ENCODE measurements at places on chromosomes 2 and 18.

GRCh38 chr2:64015391-64015790 is 3.8 kb downstream of the VPS54 start:
- no peak for DNase-seq

GRCh38 chr2:60366135-60366712 is 187.2 kb downstream of the BCL11A start:
- DNase-seq: no peak

GRCh38 chr2:223044092-223044836 is 7.7 kb upstream of the KCNE4 start:
- no peak for DNase-seq

DNA sequence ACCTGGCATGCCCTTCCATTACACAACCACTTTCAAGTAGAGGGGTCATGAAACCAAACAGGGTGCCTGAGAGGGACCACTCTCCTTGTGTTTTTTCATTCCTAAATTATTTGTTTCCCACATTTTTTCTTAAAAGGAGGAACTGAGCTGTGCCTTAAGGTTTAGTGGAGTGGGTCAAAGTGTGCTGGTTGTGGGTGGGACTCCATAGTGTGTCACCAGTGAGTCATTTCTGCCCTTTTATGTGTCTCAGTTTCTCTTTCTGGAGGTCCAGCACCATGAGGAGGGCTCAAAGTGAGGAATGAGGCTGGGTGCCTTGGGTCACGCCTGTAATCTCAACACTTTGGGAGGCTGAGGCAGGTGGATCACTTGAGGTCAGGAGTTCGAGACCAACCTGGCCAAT is 37.8 kb downstream of the COMMD1 start:
- DNase-seq: no peak

- no peak for DNase-seq
Measured at GRCh38 chr2:113164930-113165585, 8.7 kb upstream of the PSD4 start.

DNA sequence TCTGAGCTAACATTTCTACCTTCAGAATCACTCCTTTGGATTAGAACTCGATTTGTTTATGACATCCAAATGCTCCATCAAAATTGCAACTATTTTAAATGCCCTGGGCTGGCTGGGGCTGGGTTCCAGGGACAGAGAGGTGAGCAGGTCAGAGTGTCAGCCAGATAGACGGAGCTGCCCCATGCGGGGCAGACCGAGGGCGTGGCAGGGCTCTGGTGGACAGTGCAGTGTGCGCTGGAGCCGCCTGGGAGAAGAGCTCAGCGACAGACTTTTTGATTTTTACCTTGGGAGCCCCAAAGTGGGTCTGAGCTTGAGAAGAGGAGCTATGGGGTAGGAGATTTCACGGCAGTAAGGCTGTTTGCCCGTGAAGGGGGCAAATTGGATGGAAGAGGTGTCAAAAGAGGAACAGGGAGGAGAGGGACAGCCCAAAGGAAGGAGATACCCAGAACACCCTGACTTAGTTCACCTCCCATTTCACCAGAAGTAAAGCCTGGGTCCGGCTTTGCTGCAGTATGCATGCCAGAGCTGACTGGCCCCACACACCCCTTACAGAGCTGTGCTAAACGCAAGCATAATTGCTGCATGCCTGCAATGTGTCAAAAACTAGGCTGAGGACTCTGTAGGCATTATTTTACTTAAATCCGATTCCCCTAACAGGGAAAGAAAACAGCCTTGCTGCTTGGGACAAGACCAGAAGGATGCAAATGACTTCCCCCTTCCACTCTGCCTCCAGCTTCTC is 33.7 kb downstream of the EN1 start:
- no peak for DNase-seq

DNA sequence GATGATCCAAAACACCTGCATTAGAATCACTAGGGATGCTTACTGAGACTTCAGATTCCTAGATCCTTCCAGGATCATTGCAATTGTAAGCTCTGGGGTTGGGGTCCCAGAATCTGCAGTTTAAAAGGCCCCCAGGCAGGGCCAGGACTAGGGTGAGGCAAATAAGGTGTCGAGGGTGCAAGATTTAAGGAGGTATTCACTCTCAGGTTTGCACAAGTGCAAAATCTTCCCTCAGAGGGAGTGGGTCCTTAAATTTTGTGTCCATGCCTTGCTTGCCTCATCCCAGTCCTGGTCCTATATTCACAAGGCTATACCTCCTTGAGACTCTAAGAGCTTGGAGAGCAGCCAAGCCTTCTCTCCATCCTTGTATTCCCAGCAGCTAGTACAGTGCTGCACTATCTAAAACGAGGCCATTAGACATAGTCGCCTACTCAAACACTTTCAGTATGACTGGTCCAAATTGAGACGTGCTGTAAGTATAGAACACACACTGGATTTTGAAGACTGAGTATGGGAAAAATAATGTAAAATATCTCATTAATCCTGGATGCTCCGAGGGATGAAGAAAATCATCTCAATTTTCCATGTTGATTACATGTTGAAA is 31.6 kb upstream of the MREG start:
- DNase-seq: no peak

GRCh38 chr2:15941481-15941850 is 1.1 kb downstream of the MYCN start:
- DNase-seq: no peak

DNA sequence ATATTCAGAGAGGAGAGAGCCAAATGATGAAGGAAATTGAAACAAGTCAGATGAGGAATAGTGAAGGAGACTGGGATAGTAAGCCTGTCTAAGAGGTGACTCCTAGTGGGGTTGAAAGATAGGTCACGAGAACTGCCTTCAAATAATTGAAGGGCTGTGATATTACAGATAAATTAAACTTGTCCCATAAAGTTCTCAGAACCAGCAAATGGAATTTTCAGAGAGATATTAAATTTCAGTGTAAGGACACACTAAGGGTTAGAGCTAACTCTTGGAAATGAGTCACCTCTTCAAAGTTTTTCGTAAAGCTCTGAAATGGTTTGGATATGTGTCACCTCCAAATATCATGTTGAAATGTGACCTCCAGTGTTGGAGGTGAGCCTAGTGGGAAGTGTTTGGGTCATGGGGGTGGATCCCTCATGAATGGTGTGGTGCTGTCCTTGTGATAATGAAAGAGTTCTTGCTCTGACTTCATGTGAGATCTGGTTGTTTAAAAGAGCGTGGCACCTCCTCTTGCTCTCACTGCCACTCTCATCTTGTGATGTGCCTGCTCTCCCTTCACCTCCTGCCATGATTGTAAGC is 87.3 kb downstream of the BABAM2 start:
- DNase-seq: no peak

DNA sequence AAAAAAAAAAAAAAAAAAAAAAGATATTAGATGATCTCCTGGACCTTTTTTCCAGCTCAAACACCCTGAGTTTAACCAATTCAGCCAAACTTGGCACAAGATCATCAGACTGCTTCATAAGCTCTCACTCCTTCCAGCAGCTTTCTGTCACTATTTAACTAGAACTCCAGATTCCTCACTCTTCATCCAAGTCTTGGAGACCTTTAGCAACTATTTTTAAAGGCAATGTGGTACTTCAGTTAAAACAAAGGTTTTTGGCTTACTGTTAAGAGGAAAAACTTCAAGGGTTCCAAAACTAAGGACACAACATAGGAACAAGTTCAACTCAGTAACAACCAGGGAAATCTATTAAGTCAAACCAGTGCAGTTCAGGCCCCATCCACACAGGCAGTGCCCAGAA is 23.2 kb downstream of the LAMA1 start:
- no peak for DNase-seq

DNA sequence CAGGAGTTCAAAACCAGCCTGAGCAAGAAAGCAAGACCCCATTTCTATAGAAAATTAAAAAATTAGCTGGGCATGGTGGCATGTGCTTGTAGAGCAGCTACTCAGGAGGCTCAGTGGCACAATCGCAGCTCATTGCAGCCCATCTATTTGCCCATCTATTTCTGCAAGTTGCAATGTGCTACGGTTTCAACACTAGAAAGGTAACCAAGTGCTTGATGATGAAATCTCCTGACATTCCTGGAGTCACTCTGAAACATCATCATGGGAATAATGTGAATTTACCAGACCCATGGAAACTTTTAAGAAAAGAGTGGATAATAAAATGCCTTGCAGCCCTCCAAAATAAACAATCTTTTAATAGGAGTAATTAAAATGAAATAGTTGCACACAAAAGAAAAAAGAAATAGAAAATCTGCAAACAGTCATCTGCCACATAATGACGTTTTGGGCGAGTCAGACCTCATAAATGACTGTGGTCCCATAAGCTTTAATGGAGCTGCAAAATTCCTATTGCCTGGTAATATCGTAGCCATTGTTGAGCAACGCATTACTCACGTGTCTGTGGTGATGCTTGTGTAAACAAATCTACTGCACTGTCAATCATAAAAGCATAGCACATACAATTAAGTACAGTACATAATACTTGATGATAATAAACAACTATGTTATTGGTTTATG is 46.6 kb upstream of the AMMECR1L start:
- no peak for DNase-seq

DNA sequence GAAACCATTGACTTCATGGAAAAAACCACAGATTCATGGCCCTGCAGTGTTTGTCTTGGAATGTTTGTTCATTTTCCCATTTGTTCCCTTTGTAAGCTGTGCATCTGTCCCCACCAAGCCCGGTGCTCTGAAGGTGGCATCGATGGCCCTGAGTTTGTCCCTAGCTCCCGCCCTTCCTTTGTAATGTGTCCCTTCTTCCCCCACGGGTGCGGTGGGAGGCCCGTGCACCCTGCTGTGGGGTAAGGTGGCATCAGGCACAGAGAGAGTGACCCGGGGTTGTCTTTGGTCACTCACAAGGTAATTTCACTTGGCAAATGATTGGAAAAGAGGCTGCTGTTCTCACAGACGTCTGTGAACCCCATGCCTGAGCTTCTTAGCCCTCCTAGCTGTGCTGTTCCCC is 28.7 kb downstream of the KLHL29 start:
- DNase-seq: no peak

- no peak for DNase-seq
Measured at GRCh38 chr2:1541819-1542475, 128.7 kb downstream of the TPO start.

GRCh38 chr18:75068682-75069435 is 140.1 kb downstream of the PTGR3 start:
- no peak for DNase-seq

GRCh38 chr18:38170845-38171244 is 605.2 kb upstream of the CELF4 start:
- no peak for DNase-seq

Data from T-helper 2 cell (primary cell).